Cerebellar nuclear complex (tissue), 1 donor: ENCODE measurements at places on chromosomes 12 and 14.
A peak's percentile ranks its signal among the peaks of the same experiment; 100 is the strongest.

GRCh38 chr14:70887207-70887681 is 20.0 kb upstream of the PCNX1 start:
- DNase-seq = no peak

GRCh38 chr14:65024957-65025356 is 38.3 kb downstream of the FNTB start:
- DNase-seq = no peak

DNA sequence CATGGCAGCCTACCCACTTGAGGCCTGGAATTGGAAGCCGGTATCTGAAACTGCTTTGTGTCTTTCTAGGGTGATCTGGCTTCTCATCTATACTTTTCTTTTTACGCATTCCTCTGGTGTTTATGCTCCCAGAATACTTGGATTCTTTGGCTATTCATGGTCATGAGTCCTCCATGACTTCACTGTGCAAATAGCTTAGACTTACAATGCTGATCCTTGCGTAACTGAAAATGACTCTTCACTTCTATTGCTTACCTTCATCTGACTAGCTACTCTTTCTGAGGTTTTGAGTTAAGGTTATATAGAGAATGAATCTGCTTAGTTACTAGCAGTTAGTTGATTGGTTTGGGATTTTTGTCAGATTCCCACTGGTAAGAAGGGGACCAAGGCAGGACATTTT is 121.7 kb upstream of the NOVA1 start:
- DNase-seq = no peak

DNA sequence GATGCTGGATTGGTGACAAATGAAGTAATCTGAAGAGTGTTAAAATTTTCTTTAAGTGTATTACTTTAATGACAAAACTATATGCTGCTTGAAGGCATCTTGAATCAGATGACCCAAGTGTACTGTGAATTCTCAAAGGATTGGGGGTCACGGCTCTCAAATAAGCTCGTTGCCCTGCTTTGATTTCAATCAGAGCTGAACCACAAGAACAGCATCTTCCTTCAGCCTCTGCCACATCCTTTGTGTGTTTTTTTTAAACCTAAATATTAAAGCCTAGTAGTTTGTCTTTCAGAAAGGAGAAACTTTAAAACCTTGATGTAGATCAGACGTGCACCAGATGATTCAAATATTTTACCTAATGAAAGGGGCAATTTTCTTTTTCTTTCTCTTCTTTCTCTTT is 11.7 kb downstream of the ELK3 start:
- no peak for DNase-seq

- no peak for DNase-seq
Measured at GRCh38 chr12:54052438-54053002, 1.1 kb upstream of the HOXC4 start.

DNA sequence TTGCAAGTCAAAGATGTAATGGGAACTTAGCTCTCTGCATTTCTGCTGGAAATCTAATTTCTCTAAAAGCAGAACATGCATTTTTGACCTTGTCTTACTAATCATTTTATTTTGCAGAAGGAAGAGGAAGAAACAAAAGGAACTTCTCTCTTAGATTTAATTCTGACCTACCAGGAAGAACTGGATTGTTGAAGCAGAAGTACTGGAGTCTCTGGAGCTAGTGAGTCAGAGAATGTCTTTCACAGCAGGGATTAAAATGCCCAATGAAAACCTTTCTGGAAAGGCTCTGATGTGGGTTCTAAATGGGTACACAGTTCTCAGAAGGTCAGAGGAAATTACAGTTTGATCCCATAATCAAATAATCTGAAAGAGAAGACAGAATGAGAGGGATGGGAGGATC is 70.8 kb upstream of the GNG2 start:
- DNase-seq = no peak

DNA sequence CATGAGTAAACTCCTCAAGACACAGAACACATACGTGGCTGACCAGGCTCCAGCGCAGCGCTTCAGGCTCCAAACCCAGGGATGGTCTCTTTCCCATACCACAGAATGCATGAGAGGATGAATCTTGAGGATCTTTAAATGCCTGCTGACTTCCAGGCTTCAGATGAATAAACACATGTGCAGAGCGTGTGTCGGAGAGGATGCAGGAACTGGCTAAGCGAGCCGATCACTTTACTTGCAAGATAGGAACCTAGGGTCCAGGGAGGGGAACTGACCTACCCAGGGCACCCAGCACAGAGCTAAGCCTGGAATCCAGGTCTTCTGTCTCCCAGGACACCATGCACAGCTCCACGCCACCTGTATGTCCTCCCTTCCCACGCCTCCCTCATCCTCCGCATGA is 209.8 kb downstream of the BCL11B start:
- DNase-seq = no peak

GRCh38 chr14:91284146-91284790 is 39.8 kb upstream of the GPR68 start:
- no peak for DNase-seq

GRCh38 chr12:20280515-20280914 is 87.8 kb upstream of the PDE3A start:
- DNase-seq = no peak

DNA sequence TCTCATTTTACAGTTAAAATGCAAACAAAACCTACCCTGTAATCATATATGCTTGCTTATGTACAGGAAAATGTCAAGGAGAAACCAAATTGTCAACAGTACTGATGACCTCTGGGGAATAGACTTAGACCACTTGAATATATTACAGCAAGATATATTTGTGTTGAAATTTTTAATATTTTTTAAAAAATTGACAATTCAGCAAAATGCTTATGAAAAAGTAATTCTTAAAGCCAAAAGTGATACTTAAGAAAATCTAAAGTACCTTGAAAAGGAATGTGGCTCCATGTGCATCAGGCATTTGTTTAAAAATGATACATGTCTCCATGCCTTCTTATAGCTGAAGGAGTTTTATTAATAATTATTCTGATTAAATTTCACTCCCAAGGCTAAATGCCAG is 49.2 kb downstream of the PTPN21 start:
- DNase-seq = no peak

- no peak for DNase-seq
Measured at GRCh38 chr14:99316281-99317163, 44.5 kb upstream of the BCL11B start.

DNA sequence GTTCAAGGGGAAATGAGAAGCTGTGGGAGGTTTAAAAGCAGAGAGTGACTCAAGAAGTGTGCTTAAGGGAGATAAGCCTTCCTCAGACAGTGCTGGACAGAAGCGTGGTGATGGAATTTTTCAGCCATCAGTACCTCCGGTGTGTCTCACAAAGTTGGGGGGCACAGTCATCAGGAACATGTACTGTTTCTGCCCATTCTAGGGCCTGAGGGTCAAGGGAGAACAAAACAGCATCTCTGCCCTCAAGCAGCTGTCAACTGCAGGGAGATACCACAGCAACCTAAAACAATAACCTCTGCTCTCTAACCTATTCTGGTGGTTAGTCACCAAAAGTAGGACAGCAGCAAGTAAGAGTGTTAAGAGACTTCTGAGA is 2.0 kb upstream of the STON2 start:
- no peak for DNase-seq

DNA sequence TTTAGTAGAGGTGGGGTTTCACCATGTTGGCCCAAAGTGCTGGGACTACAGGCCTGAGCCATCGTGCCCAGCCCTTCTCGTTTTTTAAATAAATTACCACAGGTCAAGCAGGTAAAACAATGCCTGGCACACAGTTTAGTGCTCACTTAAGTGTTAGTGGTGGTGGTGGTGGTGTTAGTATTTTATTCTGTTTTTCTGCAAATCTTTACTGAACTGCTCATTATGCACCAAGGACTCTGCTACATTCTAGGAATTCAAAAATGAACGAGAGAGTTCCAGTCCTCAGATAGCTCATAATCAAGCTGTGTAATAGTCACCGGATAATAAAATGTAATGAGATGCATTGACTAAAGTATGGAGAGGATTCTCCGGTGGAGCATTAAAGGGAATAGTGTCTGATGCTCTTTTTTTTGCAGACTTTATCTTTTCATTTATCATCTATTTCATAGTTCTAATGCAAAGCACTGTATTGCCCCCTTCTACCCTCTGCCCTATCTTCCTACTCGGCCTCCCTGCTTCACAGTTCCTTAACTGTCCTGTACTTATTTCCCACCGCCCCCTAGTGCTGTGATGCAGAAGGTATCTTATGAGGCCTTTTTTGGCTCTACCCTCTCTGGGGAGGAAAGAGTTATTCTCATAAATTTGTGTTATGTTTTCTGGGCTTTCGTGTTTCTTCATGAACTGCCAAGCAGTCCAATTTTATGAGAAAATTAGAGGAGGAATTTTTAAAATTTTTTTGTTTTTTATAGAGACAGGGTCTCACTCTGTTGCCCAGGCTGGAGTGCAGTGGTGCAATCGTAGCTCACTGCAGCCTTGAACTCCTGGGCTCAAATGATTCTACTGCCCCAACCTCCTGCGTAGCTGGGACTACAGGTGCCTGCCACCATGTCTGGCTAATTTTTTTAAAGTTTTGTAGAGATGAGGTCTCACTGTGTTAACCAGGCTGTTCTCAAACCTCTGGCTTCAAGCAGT is 1.0 kb downstream of the ITFG2 start:
- no peak for DNase-seq

DNA sequence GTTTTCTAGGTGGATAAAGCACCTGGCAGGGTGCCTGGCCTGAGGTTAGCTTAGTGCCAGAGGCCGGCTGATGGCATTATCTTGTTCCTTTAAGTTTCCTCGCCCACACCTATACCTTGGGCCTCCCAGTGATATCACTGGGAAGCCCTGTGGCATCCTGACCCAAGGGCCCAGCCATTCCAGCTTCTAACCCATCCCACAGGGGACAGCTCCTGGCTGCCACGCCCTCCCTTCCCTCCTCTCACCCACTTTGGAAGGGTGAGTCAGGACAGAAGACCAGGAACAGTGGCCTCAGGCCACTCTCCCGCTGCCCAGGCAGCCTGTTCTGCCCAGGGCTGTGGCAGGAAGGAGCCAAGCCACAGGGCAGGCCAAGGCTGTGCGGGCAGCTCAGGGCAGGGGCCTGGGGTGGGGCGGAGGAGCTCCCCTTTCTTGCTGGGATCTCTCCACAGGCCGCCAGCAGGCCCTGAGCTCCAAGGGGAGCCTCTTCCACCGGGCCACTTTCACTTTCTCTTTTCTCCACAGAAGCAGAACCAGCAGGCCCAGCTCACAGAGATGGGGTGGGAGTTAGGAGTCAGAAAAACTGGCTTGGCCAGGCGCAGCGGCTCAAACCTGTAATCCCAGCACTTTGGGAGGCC is 75.1 kb downstream of the IRF2BPL start:
- DNase-seq = no peak

- no peak for DNase-seq
Measured at GRCh38 chr12:47811581-47812484, 7.9 kb downstream of the HDAC7 start.

- DNase-seq = peak; percentile 86
Measured at GRCh38 chr12:6613015-6613775, 6.0 kb upstream of the CHD4 start.

GRCh38 chr12:124140944-124141486 is 153.9 kb upstream of the RFLNA start:
- DNase-seq = no peak

DNA sequence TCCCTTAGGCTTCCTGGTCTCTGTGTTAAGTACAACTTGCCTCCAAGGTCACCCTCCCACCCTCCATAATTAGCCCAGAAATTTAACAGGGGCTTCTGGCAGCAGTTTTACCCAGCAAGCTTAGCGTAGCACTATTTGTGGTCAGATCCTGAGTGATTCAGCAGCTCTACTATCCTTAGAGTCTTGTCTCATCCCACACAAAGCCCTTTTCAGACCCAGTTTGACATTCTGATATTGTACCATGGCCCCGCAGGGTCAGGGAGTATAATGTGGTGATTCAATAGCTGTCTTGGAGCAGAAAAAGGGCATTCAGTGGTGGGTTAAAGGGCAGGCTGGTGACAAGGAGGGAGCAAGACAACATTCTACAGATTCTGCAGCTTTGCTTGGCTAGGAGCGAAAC is 153.8 kb upstream of the DDHD1 start:
- no peak for DNase-seq

DNA sequence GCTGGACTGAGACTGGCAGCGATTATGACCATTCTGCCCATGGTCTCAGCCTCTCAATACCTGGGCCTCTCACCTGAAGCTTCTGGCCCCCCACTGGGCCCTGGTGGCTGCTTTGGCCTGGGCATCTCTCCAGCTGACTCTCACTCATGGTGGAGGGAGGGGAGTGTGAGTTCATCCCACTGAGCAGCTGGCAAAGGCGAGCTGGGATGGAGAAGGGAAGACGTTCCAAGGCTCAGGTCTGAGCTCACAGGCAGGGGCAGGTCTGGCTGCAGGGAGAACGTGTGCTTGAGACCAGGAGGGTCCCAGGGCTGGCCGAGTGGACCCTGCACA is 103.5 kb downstream of the TMEM121 start:
- no peak for DNase-seq
